ENCODE measurements at places on chromosomes 13 and 19.

GRCh38 chr19:29812881-29813275 is 1.1 kb downstream of the CCNE1 start:
- DNase-seq, result no peak

DNA sequence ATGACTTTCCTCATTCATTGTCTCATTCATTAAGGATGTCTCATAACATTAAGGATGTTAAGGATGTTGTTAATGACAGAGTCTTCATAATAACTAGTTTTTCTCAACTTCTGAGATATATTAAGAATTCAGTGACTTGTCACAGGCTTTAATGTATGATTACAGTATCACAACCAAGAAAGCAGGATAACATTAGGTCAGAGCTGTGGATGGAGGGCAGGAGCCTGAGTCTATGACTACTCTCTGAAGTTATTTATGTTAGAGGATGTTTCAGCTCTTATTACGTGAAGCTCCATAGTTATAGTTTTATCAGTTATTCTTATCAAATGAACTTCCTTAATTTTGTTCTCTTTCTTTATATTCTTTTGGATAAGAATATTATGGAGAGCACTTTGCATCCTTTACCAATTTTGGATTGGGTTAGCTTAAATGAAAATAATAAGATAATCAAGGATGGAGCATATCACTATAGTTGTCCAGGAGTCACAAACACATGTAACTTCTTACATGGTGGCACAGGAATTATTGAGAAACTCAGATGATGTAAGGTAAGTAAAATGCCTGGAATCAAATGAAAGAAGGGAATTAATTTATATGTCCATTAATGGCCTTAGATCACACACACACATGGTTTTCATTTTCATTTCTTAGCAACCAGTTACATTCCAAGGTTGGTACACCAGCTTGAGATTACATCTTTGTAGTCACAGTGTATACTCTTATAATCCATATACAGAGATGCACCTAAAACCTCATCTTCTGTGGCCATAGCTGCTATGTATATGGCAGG is 57.0 kb downstream of the SLC10A2 start:
- DNase-seq, result no peak

DNA sequence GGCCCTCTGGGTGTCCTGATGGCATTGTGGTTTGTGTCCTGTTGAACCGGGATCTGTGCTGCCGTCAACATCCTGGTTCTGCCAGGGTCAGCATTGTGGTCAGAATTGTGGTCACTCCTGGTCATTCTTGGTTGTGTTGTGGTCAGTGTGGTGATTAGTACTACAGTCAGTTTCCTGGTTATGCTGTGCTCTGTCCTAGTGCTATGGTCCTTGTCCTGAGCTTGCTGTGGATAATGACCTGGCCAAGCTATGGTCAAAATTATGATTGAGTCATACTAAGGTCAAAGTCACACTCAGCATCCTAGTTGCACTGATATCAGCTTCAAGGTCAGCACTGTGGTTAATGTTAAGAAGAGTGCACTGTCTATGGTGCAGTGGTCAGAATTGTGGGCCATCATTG is 4.5 kb upstream of the OLFM2 start:
- DNase-seq, result no peak

DNA sequence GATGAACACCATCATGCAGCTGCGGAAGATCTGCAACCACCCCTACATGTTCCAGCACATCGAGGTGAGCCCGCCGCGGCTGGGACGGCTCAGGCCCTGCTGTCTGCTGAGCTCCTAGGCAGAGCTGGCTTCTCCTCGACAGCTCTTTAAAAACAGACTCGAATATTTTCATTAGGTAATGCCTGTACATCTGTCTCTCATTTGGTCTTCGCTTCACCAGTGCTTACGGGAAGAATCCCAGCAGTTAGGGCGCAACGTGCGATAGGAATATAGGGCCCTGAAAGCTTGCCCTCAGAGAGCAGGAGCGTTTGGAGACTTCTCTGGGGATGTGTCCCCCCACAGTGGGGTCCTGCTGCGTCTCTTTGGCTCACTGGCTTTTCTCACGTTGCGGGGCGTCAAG is 63.8 kb upstream of the LDLR start:
- no peak for DNase-seq

DNA sequence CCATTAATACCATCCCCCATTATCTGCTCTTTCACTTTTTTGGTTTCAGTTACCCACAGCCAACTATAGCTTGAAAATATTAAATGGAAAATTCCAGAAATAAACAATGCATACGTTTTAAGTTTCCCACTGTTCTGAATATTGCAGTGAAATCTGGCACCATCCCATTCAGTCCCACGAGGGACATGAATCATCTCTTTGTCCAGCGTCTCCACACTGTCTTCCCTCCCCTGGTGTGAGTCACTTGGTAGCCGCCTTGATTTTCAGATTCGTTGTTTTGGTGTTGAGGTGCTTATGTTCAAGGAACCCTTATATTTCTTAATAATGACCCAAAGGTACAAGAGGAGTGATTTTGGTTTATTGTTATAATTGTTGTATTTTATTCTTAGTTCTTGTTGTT is 246.1 kb downstream of the DCT start:
- no peak for DNase-seq

- DNase-seq, result no peak
These were observed 713.7 kb downstream of the SLITRK1 start for GRCh38 chr13:83168590-83168989.

DNA sequence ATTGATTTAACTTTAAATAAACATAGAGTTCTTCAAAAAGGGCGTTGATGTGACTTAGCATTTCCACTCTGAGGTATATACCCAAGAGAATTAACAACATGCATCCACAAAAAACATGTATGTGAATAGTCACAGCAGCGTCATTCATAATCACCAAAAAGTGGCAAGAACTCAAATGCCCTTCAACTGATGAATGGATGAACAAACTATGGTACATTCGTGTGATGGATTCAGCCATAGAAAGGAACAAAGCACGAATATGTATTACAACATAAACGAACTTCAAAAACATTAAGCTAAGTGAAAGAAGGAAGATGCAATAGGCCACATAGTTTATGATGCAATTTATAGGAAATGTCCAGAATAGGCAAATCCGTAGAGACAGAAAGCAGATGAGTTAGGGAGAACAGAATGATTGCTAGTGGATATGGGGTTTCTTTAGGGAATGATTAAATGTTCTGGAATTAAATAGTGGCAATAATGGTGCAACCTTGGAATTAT is 72.3 kb upstream of the UQCRFS1 start:
- no peak for DNase-seq

GRCh38 chr19:44951179-44952159 is 3.7 kb upstream of the CLPTM1 start:
- DNase-seq, result peak; percentile 36

GRCh38 chr13:100234006-100234405 is 145.1 kb downstream of the PCCA start:
- DNase-seq, result no peak

GRCh38 chr19:8986296-8986695 is 23.9 kb downstream of the MUC16 start:
- DNase-seq, result no peak

- DNase-seq, result no peak
These were observed 11.7 kb downstream of the RFX2 start for GRCh38 chr19:6098574-6098973.

- no peak for DNase-seq
These were observed 4.9 kb upstream of the ETV2 start for GRCh38 chr19:35636651-35637050.

DNA sequence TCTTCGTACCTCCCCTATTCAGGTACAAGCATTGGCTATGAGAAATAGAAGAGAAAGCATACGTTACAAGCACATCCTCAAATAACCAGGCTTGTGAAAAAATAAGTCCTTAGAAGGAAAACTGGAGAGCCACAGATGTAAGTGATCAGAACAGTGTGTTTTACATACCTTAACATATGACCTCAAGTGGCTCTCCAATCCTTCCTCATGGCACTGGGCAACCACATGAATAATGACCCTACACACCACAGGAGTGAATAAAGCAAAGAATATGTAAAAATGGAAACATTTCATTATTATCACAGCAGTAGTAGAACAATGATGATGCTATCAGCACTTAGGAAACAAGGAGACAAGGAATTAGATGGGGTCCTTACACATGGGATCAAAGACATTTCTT is 96.5 kb downstream of the DOCK9 start:
- DNase-seq, result no peak

DNA sequence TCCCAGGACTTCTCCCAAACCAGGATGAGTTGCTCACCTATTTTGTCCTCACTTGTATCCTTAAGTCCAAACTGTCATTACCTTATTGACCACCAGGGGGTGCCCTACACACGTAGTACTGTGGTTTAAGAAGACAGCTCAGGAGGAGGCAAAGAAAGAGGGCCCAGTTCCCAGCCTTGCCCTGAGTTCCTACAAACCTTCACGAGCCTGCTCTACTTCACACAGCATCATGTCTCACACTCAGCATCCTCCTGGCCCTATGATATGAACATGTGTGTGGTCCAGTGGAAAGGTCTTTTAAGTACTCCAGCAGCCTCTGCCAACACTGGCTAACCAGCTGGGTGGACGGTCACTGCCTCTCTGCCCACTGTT is 8.1 kb upstream of the ZNF784 start:
- DNase-seq, result peak; percentile 93

GRCh38 chr13:102620516-102620915 is 23.7 kb downstream of the TPP2 start:
- DNase-seq, result no peak

DNA sequence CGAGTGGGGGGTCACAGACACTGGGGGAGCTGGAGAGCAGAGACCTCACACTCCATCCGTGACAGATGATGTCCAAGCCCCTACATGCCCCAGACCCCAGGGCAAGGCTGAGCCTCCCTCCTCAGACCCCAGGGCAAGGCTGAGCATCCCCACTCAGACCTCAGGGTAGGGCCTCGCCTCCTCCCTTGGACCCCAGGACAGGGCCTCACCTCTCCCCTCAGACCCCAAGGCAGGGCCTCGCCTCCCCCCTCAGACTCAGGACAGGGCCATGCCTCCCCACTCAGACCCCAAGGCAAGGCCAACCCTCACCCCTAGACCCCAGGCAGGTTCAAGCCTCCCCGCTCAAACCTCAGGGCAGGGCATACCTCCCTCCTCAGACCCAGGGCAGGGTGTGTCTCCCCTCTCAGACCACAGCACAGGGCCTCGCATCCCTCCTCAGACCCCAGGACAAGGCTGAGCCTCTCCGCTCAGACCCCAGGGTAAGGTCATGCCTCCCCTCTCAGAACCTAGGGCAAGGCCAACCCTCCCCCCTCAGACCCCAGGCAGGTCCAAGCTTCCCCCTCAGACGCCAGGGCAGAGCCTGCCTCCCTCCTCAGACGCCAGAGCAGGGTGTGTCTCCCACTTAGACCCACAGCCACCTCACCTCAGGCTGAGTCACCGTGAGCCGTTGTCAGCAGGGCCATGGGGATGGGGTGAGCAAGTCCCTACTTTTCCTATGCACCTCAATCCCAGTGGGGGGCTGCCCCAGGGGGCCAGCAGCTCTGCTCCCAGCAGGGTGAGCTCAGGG is 1.7 kb upstream of the S1PR4 start:
- DNase-seq, result peak; percentile 74

DNA sequence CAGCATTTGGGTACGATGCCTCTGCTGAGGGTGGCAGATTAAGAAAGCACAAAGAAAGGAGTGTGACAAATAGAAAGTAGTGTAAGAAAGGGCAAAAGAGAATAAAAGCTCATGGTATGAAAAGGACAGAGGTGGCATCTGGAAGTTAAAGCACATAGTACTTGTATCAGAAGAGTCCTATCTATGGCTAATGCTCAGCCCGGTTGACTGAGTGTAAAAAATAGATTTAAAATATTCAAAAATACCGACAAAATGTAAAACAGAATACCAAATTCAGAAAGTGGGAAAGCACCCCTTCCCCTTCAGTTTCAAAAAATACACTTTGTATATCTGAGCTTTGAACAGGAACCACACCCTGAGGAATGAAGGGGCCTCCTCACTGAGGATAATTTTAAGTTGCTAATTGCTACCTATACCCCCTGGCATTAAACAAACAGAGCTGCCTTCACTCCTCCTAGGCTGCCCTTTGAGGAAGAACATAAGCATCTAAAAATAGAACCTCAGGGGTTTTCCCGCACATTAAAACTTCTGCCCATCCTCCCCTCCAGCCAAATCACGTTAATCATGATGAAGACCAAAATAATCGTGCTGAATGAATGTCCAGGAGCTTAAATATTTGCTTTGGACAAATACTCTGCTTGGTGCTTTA is 43.3 kb downstream of the DLEU7 start:
- DNase-seq, result no peak

DNA sequence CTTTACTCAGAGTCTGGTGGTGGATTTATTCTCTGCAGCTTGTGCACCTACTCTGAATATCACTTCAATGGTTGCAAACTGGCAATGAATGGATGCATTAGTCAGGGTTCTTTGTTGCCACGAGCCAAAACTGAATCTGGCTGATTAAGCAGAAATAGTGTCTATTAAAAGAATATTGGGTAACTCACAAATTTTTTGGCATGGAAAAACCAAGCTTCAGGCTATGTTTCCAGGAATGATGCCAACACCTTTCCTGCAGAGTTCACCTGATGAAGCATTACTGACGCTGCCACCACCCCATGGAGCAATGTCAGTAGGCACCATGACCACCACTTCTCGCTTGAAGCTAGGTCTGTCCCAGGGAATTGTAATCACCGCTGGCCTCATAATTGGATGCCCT is 597.8 kb upstream of the SLC10A2 start:
- no peak for DNase-seq

DNA sequence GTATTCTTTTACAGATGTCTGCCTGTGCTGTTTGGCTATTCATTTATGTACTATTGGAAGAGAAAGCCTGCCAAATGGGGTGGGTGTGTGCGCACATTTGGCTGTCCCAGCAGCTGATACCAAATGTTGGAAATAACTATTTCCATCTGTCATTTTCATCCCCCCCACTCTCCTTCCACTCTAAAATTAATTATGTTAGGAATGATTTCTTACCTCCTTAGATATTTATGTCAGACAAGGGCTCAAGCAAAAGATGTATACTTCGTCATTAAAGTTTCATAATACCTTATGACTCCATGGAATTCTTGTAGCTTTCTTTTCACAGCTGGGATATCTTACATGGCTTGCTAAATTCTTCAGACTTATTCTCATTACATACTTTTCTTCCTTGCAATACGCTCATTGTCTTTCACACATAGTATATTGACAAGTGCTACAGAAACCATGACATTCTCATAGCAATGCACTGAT is 18.6 kb downstream of the ITM2B start:
- no peak for DNase-seq

GRCh38 chr13:51844862-51845573 is at the start of gene TMEM272:
Gene TMEM272 (minus strand): TSS chr13:51845177. CDS start chr13:51838530, 6,647 bp downstream.
- DNase-seq, result peak; percentile 77

DNA sequence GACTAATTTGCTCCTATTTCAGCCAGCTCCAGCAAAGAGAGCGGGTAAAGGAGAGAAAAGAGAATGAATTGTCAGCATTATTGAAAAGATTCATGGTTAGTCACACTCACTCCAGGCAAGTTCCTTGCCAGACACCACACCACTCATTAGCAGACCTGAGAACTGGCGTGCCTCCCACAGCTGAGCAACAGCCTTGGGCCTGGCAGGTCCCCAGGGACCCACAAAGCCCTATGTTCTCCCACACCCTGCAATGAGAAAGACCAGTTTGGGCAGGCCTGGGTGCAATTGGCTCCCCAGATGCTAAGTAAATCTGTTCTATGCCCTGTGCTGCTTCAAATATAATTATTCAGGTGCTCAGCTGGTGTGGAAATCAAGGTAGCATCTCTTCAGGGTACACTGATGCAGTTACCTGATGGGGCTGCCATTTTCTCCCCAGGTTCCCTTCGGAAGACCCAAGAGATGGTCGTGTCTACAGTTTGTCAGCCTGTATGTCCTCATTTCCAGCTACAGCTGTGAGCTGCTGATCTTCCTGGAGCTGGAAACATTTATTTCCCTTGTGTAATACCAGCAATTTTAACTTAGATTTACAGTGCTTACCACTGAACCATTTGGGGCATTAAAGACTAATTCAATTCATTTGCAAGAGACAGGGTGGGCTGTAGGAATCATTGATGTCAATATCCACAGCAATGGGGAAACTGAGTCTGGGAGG is 405.0 kb downstream of the COG6 start:
- peak; percentile 66 for DNase-seq

All from activated CD4-positive, alpha-beta T cell treated with anti-CD3 and anti-CD28 coated beads, Interleukin-2, amount 50 U/mL, for 48 hours (primary cell).